ENCODE measurements at places on chromosomes 4 and X.

GRCh38 chr4:138861135-138861534 is 154.4 kb upstream of the NOCT start:
- no peak for DNase-seq

GRCh38 chr4:8771666-8772065 is 100.0 kb downstream of the HMX1 start:
- no peak for DNase-seq

DNA sequence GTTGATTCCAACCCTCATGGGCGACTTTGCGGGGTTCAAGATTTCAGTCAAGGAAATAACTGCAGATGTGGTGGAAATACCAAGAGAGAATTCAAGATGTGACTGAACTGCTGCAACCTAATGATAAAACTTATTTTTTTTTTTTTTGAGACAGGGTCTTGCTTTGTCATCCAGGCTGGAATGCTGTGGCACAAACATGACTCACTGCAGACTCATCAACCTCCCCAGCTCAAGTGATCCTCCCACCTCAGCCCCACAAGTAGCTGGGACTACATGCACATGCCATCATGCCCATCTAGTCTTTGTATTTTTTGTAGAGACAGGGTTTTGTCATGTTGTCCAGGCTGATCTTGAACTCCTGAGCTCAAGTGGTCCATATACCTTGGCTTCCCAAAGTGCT is 19.5 kb upstream of the WDFY3 start:
- DNase-seq, result no peak

DNA sequence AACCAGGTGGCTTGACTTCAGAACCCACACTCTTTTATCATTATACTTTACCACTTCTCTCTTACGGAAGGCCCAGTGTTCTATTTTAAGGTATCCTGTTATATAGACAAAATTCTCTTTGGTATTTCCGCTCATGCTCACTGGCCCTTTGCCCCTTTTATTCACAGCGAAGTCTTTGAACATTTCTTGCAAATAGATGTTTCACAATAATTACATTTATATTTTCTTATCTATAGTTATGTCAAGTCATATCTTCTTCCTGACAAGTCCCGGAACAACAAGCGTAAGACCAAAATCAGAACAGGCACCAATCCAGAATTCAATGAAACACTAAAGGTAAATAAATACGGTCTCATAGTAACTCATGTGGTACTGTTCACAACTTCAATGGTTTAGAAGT is 102.0 kb downstream of the SYTL5 start:
- no peak for DNase-seq

DNA sequence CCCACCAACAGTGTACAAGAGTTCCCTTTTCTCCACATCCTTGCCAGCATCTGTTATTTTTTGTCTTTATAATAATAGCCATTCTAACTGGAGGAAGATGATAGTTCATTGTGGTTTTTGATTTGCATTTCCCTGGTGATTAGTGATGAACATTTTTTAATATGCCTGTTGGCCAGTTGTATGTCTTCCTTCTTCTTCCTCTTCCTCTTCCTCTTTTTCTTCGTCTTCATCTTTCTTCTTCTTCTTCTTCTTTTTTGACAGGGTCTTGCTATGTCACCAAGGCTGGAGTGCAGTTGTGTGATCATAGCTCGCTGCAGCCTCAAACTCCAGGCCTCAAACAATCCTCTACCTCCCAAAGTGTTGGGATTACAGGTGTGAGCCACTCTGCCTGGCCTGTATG is 87.4 kb downstream of the CCDC160 start:
- no peak for DNase-seq

- DNase-seq, result no peak
Measured at GRCh38 chr4:156374069-156374468, 420.4 kb upstream of the CTSO start.

DNA sequence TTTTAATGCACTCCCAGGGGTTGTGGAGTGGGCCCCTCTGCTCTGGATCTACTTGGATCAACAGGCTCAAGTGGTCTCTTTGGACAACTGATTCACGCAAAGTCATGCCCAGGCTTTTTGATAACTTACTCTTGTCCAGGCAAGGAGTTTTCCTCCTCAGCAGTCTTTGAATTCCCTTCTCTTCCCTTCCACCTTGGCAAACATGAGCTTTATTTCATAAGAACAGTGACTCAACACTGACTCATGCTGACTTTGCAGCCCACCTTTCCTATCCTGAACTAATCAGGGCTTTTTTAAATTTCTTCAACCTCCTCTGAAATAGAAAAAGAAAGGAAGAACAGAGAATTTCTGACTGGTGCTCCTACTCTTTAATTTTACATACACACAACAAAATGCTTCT is 132.1 kb upstream of the LDB2 start:
- no peak for DNase-seq

DNA sequence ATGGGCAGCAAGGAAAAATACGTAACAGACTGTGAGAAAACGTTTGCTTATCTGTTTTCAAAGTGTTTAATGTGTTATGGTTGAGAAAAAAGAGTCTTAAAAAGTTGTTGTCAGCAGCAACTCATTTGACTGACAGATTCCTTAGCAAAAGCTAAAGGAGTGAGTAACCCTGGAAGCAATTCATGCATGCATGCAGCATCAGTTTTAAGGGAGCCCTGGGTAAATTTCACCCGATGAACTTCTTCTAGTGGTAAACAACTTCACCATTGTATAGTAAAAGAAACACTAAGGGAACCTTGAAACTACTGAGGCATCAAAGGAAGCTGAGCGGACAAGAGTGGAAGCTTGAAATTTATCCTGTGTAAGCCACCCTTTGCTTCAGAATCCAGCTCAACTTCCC is 583.2 kb upstream of the INTU start:
- DNase-seq, result no peak

DNA sequence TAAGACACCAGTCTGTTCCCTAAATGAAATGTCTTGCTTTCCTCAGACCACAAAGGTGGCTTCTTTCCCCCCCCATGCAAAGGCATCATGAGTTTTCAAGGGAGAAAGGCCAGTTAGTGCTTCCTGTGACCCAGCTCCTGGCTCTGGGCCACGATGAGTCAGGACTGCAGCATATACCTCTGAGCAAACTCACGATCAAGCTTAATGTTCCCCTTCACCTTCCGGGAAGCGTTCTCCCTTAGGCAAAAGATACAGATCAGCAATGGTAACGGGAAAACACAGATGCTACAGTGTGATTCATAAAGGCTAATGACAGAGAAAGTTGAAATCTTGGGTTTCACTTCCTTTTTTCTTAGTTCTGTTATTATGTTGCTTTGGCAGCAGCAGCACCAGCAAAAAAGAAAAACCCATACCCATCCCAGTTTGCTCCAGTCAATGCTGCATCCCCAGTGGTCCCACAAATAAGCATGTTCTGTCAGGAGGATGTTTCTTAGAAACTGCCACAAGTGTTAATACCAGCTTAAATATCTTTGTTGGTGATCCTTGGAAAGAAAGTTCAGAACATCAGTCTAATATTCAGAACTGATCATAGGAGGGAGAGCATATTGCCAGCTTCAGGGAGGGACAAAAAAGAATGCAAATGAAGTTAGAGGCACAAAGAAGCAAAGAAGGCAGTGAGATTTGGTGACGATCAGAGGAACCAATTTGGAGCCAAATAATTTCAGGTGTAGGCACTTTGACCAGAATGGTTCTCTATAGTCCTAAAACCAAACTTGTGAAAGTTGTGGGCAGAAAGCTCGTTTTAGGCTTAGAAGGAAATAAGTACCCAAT is 41.2 kb downstream of the LONRF3 start:
- peak; percentile 13 for DNase-seq

DNA sequence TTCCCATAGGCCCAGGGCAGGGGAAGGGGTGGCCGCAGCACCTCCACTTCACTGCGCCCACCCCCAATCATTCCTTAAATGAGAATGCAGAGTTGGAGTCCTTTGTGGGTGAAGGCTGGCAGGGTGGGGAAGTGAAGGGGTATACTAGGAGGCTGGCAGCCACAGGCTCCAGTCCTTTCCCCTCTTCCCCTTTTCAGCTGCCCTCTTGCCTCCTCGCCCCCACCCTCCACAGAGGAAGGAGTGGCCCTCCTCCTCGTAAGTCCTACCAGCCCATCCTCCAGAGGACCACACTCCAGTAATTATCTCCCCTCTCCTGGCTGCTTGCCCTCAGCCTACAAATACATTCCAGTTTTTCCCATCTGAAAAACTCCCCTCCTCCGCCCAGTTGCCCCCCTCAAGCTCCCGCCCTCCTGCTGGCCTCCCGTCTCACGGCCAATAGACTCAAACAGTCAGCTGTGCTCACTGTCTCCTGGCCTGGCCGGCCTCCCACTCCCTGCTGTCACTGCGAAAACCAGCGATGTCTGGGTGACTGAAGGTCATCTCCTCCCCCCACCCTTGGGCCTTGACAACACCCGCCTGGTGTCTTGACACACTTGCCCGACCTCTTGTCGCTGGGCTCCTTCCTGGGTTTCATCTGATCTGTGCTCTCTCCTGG is 38.8 kb downstream of the EFNB1 start:
- no peak for DNase-seq
